ENCODE measurements at places on chromosomes 13 and 19.

DNA sequence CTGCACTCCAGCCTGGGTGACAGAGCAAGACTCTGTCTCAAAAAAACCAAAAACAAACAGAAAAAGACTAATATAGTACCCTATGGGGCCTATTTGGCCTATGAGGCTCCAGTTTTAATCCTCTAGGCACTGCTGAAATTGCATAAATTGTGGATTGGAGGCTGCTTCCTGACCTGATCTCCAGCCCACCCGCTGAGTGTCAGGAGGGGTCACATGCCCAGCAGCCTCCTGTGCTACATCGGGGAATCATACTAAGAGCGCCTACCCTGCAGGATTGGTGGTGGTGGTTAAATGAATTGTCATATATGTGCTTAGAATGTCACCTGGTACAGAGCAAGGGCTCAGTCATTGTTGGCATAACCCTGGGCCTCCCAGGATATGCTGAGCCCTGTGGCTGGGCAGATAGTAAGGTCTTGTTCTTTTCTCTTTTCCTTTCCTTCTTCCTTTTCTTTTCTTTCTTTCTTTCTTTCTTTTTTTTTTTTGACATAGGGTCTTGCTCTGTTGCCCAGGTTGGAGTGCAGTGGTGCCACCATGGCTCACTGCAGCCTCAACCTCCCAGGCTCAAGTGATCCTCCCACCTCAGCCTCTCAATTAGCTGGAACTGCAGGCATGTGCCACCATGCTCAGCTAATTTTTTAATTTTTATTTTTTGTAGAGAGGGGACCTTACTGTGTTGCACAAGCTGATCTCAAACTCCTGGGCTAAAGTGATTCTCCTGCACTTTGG is 31.3 kb downstream of the LTBP4 start:
- DNase-seq = no peak

DNA sequence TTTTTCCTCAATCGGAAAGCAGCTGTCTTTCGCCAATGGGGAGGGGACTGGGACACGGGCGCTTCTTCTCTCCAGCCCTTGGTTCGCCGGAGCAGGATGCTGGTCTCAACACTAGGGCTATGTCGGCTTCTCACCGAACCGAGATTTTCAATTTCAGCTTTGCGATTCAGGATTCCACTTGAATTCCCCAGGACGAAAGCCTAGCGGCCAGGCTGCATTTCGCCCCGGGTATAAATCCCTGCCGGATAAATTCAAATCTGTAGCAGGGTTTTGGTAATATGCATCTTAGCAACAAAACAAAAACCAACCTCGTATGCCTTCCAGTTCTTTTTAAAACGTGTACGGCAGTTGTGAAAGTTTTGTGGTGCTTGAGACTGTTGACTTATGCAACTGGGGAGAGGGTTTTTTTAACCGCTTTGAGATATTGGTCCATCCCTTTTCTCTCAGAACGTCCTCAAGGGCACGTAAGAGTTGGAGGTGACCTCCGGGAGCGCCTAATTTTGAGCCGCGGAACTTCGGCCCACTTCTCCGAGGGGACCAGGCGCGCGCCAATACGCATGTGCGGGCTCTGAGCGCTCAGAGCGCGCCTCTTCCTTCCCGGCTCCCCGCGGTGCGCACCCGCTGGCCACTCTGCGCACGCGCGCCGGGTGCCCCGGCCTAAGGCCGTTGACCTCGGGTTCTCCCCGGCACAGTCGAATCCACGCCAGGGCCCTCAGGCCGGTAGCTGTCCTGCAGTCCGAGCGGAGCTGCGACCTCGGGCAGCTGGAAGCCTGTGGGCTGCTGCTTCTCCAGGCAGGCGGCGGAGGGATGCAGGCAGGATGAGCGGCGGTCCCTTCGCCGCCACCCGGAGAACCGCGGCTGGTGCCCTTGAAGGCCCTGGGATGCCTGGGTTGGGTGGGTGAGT is 7.6 kb downstream of the POU4F1 start:
- DNase-seq = no peak

DNA sequence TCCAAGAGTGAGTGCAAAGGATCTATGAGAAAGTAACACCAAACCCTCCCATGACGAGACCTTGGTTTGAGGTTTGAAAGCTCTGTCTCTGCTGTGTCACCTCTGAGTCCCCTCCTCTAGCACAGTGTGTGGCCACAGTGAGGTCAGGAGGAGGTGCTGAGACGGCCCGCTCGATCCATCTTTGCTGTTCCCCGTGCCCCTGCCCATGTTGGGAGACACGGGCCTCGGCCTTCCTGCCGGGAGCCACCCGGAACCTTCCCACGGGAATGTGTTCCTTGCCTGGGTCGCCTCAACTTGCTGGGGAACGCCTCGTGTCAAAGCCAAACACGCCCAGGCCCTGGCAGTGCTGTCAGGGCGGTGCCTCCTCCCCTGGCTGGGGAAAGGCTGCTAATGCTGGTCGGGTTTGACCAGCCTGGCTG is 10.1 kb downstream of the NANOS3 start:
- DNase-seq = no peak

GRCh38 chr13:29514720-29515310 is 80.7 kb downstream of the SLC7A1 start:
- DNase-seq = no peak

GRCh38 chr19:5035105-5035761 is 66.3 kb downstream of the KDM4B start:
- no peak for DNase-seq

Measured in NK-92 treated with Interleukin-12 subunit alpha and Interleukin-12 subunit beta, amount 100 ng/mL, for 24 hours (cell line).